D341Med (cell line): ENCODE measurements at places on chromosomes 16 and 17.
A peak's percentile ranks its signal among the peaks of the same experiment; 100 is the strongest.

GRCh38 chr17:45857977-45858708, 13.5 kb downstream of the SPPL2C start:
- DNase-seq, result peak; percentile 62

DNA sequence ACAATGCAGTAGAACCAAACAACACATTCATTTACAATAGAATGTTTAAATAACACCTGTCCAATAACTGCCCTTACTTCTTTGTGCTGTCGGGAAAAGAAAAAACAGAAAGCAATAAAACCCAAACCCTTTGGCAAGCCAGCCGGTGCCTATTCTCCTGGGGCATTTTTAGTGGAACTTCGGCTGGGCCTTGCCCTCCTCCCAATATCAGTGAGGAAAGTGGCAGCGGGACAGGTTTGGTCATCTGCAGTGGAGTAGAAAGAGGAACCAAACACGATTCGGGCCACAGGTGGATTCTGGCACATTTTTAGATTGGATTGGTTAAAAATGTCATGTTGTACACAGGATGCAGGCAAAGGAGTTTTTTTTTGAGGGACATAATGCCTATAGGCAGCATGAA, 32.0 kb downstream of the PSME3IP1 start:
- no peak for DNase-seq

- DNase-seq, result no peak
These were observed 290.6 kb upstream of the CCL2 start for GRCh38 chr17:33964344-33964979.

DNA sequence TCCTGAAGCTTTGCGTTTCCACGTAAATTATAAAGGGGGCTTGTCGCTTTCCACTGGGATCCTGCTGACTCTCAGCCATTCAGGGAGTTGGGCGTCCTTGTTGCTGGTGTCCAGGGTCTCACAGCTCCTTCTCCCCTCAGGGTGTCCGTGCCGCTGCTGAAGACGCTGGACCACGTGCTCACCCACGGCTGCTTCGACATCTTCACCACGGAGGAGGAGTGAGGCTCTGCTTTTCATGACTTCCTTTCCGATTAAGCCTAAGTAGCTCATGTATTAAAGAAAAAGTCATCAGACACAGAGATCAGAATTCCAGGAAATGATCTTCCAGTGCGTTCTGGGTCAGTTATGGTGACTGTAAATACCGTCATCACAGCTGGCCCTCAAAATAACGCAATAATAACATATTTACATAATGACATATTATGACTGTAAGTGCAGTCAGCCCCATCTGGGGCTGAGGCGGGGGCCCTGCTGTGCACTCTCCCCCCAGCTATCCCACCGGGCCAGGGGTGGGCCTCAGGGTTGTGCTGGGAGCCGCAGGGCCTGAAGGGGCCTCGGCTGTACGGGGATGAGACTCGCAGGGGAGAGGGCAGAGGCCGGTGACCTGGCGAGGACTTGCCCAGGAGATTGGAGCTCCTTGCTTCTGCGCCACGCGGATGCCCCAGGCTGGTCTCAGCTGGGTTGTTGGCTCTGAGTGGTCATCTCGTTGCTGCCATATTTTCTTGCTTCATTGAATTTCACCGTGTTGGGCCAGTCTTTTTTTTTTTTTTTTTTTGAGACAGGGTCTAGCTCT, 92.9 kb upstream of the ZNF750 start:
- no peak for DNase-seq

DNA sequence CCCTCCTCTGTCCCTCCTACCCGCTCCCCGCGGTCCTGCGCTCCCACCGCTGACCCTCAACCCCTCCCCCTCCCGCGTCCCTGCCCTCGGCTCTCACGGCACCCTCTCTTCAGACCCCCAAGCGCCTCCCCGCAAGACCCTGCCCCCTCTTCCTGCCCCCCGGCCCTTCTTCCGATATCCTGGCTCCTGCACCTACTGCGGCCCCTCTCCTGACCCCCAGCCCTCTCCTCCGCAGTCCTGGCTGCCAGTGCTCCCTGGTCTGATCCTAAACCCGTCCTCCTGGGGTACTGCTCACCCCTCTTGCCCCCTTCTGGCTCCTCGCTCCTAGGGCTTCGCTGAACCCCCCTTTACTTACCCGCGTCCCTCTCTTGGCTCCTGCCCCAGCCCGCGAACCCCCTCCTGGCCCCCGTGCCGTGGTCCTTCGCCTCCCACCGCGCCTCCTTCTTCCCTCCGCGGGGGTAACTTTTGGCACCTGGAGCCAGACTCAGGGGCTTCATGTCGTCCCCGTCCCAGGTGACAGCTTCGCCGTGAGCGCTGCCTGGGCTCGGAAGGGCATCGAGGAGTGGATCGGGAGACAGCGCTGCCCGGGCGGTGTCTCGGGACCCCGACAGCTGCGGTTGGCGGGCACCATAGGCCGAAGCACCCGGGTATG, 839 bp downstream of the NKD1 start:
- no peak for DNase-seq

- DNase-seq, result peak; percentile 66
These were observed 25.9 kb downstream of the MYH3 start for GRCh38 chr17:10631048-10631700.

DNA sequence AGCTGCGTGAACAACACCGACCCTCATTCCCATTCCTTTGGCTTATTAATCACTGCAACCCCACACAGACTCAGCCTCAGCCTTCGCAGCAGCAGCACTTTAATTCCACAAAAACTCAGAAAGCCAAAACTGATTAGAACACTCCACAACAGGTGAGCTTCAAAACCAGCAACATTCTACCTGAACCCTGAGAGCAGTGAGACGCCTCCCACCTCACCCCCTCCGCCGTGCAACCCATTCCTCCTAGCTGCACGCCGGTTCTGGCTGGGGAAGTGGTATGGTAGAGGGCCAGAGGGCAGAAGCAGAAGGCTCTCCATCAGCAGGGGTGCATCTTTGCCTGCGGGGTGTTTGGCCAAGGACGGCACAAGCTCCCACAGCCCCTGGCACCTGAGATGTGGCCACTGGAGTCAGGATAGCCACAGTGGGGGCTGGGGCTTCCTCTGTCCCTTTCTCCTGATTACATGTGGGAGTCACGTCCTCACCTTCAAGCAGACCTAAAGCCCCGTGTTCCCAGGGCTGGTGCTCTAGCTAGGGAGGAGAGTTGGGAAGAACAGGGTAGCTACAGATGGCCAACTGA, 1.6 kb downstream of the BORCS6 start:
- no peak for DNase-seq

GRCh38 chr16:28602529-28602928, 5.7 kb upstream of the SULT1A2 start:
- DNase-seq, result no peak

GRCh38 chr16:89829630-89830437, 1.6 kb downstream of the SPIRE2 start:
- DNase-seq, result no peak

- peak; percentile 29 for DNase-seq
These were observed 17.5 kb upstream of the MYO18A start for GRCh38 chr17:29197516-29198272.

DNA sequence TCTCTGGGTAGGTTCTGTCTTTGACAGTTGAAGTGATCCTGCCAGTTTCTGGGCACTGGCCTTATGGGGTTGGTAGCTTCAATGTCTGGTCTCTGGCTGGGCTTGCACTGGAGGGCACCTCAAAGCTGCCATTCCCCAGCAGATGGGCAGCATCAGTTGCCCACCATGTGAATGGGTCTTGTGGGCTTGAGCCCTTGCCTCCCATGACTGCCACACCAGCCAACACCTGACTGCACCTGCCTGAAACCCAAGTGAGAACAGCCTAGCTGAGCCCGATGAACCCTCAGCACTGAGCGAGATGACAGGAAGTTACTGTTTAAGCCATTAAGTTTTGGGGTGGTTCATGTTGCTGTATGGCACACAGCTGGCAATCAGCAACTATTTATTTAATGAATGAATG, 69.1 kb upstream of the AXIN2 start:
- no peak for DNase-seq

DNA sequence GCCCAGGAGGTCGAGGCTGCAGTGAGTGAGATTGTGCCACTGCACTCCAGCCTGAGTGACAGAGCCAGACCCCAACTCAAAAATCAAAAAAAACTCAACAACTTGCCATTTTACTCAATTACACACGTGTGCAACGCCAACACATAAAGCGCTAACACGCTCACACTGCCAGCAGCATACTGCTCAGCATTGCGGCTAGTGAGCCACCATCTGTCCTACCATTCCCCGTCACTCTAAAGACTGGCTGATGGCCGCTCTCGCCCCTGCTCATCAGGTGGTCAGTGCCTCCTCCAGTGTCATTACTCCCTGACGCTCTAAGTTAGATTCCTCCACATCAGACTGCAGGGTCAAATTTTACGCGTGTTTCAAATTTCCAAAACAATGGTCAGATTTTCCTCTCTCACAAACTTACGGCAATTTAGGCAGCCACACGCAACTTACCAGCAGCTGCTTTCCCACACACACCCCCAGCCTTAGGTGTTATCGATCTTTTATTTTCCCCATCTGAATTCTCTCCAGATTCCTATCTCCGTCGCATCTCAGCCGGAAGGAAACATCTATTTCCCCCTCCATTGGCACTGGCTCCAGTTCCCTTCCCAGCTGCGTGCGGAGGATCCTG, 240.8 kb downstream of the C16orf95 start:
- DNase-seq, result no peak

DNA sequence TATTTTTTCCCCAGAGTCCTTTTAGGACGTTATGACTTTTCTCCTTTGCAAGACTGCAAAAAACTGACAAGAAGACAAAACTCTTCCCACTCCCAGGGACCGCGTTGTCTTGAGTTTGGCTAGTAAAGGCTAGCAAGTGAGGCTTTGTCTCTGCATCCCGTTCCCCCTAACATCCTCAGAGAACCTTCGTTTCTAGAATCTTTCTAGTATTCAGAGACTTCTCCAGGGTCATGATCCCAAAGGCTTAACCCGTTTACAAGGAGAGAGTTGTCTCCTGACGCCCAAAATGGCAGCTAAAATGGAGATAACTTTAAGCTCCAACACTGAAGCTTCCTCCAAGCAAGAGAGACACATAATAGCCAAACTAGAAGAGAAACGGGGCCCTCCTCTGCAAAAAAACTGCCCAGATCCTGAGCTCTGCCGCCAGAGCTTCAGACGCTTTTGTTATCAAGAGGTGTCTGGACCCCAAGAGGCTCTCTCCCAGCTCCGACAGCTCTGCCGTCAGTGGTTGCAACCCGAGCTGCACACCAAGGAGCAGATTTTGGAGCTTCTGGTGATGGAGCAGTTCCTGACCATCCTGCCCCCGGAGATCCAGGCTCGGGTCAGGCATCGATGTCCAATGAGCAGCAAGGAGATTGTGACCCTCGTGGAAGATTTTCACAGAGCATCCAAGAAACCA, 843 bp downstream of the ZNF174 start:
- DNase-seq, result peak; percentile 52

GRCh38 chr17:36657763-36658490, 56.5 kb downstream of the MRM1 start:
- DNase-seq, result peak; percentile 60

GRCh38 chr17:50508573-50509460, 578 bp downstream of the MYCBPAP start:
- no peak for DNase-seq

- DNase-seq, result no peak
These were observed 252.1 kb downstream of the PHKB start for GRCh38 chr16:47713225-47713595.

GRCh38 chr16:15642557-15643047, 352 bp downstream of the MARF1 start:
- peak; percentile 70 for DNase-seq

DNA sequence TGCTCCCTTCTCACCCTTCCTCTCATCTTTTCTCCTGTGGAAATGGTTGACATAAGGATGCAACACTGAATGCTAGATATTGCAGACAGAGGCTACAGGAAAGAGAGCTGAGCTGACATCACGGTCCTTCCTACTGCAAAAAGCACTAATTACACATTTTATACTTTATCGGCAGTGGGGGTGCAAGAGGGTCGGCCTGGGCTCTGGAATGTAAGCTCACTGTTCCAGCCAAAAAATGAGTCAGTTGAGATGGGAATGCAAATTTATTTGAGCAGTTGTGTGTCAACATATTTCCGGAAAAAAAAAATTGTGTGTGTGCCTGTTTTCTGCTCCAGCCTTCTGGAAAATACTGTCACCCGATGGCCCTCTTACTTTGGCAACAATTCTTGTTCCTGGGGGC, 14.1 kb upstream of the MRTFB start:
- DNase-seq, result no peak

DNA sequence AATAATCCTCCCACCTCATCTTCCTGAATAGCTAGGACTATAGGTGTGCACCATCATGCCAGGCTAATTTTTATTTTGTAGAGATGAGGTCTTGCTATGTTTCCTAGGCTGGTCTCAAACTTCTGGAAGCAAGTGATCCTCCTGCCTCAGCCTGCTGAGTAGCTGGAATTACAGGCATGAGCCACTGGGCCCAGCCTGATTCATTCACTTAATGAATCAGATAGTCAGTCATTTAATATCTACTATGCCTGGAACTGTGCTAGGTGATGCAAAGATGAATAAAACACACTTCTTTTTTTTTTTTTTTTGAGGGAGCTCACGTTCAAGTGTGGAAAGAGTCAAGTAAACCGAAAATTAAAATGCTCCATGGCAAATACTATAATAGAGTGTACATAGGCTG, 39.4 kb downstream of the EFCAB13 start:
- no peak for DNase-seq

DNA sequence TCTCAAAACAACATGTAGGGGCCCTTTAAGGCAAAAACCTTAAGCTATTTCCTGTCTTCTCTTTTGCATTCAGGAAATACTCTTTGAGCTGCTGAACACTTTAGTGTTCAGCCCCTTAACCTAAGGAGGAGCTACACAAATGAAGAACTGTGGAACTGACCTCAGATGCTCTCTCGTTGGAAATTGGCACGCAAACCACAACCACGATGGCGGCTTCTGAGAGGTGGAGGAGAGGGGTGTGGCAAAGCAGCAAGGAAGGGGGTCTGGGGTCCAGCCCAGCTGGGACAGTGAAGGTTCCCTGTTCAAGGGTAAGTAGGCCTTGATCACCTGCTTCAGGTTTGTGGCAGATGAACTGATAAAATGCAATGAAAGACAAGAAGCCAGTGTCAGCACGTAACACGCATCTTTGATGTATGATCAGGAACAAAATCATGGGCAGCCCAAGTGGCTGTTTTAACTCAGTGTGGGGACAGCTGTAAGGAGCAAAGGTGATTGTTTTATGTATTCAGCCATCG, 291.6 kb upstream of the TNRC6C start:
- no peak for DNase-seq

DNA sequence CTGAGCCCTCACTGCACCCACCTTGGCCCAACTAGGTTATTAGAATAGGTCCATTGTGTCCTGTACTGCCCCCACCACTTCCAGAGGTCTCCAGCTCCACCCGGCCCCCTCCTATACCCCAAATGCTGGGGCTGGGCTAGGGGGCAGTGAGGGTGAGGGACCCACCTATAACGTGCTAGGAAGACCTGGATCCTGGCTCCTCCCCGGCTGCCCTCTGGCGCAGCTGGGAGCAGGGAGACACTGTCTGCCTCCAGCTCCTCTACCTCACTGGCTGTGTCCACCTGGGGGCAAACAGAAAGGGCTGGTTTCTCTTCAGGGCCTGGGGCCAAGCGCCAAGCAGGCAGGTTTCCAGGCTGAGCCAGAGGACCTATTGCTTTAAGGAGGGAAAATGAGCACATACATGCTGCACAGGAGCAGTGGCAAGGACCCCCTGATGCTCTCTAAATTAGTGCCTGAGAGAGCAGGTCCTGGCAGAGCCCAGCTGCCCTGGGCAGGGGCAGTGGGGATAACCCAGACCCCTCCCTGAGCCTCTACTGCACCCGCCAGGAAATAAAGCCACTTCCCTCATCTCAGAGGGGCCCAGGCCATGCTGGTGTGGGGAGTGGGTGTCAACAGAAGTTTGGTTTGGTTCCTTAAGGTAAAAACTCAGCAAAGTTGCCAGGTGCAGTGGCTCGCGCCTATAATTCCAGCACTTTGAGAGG, 12.2 kb downstream of the TSPOAP1 start:
- no peak for DNase-seq
